HepG2 (cell line): ENCODE measurements at places on chromosomes 3 and 15.

DNA sequence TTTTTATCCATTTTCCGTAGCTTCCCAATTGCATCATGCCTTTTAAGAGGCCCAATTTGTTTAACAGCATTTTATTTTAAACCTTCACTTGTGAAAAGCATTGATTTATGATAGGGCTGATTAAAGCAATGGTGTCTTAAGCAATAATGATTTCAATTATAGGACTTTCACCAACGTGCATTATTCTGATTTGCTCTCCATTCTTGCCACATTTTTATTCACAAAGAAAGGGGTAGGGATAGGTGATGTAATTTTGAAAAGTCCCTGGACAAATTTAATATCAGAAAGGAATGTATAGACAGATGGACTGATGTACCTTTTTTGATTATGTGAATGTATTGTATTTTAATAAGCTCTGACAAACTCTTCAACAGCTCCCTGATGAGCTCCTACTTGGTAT is 37.9 kb upstream of the NR2F2 start:
- H3K36me3 ChIP-seq: no peaks in the 10 kb centered on the region
- no peaks in the 10 kb centered on the region for H3K27me3 ChIP-seq
- no peak for DNase-seq
- H3K4me3 ChIP-seq: no peak overlapping the region

- H3K4me3 ChIP-seq: no peak overlapping the region
- no peaks in the 10 kb centered on the region; the same call in 1 of the 2 replicates for H3K27me3 ChIP-seq
- H3K4me1 ChIP-seq: no peaks in the 10 kb centered on the region
- no peaks in the 10 kb centered on the region for H3K36me3 ChIP-seq
Observed at GRCh38 chr3:71926262-71926600, 141.3 kb upstream of the PROK2 start.

DNA sequence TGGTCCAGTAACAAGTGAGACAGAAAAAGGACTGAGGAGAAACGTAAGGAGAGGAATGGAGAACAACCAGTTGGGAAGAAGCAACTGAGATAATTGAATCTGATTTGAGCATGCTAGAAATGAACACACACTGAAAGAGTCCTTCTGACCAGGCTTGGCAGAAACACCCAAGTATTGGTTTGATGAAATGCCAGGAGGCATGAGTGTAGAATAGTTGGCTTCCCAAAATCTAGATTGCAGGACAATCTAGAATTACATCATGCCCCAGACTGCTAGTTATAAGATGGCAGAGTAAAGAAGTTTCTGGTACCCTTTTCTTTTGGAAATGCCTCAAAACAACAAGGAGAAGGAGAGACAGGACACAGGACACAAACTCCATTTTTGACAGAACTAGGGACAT is 189.7 kb upstream of the STT3B start:
- H3K36me3 ChIP-seq: no peaks in the 10 kb centered on the region
- no peak overlapping the region for H3K4me3 ChIP-seq
- peaks cover 38% of the 10 kb centered on the region for H3K4me1 ChIP-seq

DNA sequence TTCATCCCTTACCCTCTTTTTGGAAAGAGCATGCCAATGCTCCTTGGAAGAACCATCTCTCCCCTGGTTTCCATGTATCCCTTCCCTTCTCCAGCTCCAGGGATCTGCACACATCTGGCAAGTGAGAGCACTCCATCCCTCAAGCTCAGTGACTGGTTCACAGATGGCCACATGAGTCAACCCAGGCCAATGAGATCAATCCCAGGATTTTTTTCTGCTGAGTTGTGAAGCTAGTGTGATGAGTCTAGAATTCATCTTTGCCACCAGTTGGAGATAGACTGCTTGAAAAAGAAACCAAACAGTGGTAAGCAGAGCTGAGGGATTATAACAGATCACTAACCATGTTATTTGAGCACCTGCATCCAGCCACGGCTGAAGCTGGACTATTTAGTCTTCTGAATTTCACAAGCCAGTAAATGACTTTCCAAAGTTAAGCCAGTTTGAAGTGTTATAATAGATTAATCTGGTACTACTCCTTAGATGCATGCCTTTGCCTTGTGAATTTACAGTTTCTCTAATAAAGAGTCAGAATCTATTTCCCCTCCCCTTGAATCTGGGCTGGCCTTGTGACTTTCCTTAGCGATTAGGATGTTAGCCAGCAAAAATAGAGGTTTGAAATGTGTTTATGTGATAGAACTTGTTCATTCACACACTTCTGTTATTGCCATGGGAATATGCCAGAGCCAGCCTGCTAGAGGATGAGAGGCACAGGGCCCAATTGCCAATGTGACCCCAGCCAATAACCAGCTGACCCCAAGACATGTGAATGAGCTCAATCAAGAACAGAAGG is 159.8 kb downstream of the WNT5A start:
- H3K4me1 ChIP-seq: no peaks in the 10 kb centered on the region
- no peaks in the 10 kb centered on the region for H3K36me3 ChIP-seq
- no peaks in the 10 kb centered on the region for H3K27me3 ChIP-seq
- no peak for DNase-seq
- no peak overlapping the region for H3K4me3 ChIP-seq

- no peaks in the 10 kb centered on the region for H3K36me3 ChIP-seq
- H3K4me1 ChIP-seq: no peaks in the 10 kb centered on the region
- H3K27me3 ChIP-seq: no peaks in the 10 kb centered on the region
- DNase-seq: no peak
- no peak overlapping the region for H3K4me3 ChIP-seq
Observed at GRCh38 chr15:39665629-39666250, 84.9 kb downstream of the THBS1 start.

GRCh38 chr3:177961784-177962183 is 574.5 kb upstream of the KCNMB2 start:
- H3K27me3 ChIP-seq: no peaks in the 10 kb centered on the region
- no peaks in the 10 kb centered on the region for H3K4me1 ChIP-seq
- H3K36me3 ChIP-seq: no peaks in the 10 kb centered on the region
- DNase-seq: no peak
- no peak overlapping the region for H3K27ac ChIP-seq

DNA sequence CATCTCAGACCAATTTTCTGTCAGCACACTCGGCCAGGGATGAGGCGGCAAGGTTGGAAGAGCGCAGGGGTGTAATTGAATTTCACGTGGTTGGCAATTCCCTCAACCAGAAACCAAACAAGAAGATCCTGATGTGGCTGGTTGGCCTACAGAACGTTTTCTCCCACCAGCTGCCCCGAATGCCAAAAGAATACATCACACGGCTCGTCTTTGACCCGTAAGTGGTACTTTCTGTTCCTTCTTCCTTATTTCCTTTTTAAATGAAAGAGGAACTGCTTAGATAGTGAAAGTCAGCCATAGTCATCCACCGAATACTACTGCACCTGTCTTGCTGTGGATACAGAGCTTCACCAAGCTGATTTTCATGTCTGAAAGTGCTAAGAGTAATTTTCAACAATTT is 60.1 kb downstream of the SGO1 start:
- no peaks in the 10 kb centered on the region for H3K27me3 ChIP-seq
- H3K27ac ChIP-seq: no peak overlapping the region
- H3K4me1 ChIP-seq: no peaks in the 10 kb centered on the region
- no peaks in the 10 kb centered on the region for H3K36me3 ChIP-seq
- DNase-seq: no peak

DNA sequence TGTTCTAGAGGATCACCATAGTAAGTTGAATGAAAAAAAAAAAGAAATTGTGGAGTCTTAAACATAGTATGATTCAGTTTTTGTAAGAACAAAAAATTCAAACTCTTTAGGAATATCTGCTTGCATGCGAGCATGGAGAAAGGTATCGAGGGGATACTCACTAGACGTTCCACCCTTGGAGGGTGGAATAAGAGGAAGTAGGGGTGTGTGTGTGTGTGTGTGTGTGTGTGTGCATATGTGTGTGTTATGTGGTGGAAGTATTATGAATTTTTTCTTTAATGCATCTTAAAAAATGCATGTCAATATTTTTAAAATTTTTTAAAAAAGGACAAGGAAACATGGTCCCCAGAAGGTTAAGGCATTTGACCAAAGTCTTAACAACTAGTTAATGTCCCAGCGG is 26.5 kb upstream of the SIAH2 start:
- H3K4me3 ChIP-seq: no peak overlapping the region
- no peak overlapping the region for H3K27ac ChIP-seq
- H3K36me3 ChIP-seq: no peaks in the 10 kb centered on the region
- H3K27me3 ChIP-seq: peaks cover 10% of the 10 kb centered on the region; the same call in 1 of the 3 replicates

- no peaks in the 10 kb centered on the region for H3K36me3 ChIP-seq
- no peak overlapping the region for H3K27ac ChIP-seq
- H3K4me3 ChIP-seq: no peak overlapping the region
- H3K4me1 ChIP-seq: no peaks in the 10 kb centered on the region
- DNase-seq: no peak
Observed at GRCh38 chr3:100893108-100893507, 100.1 kb downstream of the ABI3BP start.

DNA sequence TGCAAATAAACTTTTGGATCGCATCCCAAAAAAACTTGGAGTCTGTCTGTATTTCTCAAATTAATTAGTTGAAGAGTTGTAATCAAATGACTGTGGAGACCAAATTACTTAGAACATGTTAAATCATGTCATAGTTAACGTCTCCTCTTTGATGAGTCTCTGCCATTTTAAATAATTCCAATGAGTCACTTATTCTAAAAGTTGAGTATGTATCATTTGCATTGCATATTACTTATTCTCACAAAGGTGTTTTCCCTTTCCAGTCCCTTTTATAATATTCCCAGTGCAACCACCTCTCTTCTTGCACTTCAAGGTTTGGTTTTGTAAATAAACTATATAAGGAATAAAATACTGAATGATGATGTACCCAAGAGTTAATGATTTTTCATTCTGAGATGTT is 36.0 kb upstream of the MBNL1 start:
- no peak for DNase-seq
- H3K4me1 ChIP-seq: no peaks in the 10 kb centered on the region
- H3K27me3 ChIP-seq: no peaks in the 10 kb centered on the region
- no peak overlapping the region for H3K4me3 ChIP-seq
- H3K36me3 ChIP-seq: no peaks in the 10 kb centered on the region

GRCh38 chr3:105846809-105847208 is 22.0 kb downstream of the CBLB start:
- no peak overlapping the region for H3K4me3 ChIP-seq
- H3K4me1 ChIP-seq: peaks cover 7% of the 10 kb centered on the region; the same call in 1 of the 2 replicates
- no peaks in the 10 kb centered on the region for H3K27me3 ChIP-seq
- H3K27ac ChIP-seq: no peak overlapping the region

- no peak overlapping the region for H3K27ac ChIP-seq
- no peaks in the 10 kb centered on the region for H3K27me3 ChIP-seq
- H3K36me3 ChIP-seq: no peaks in the 10 kb centered on the region
- H3K4me3 ChIP-seq: no peak overlapping the region
- peaks cover 14% of the 10 kb centered on the region for H3K4me1 ChIP-seq
- DNase-seq: no peak
Observed at GRCh38 chr15:63166219-63166618, 8.9 kb upstream of the RPS27L start.

DNA sequence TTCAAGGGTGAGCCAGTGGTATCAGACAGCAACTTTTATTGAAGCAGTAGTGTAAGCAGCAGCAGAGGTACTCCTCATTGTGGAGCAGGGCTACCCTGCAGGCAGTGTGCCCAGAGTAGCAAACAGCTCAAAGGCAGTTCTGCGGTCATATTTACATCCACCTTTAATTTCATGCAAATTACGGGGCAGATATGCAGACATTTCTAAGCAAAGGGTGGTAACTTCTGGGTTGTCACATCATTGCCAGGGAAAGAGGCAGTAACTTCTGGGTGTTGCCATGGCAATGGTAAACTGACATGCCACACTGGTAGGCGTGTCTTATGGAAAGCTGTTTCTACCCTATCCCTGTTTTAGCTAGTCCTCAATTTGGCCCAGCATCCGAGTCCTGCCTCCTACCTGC is 46.5 kb upstream of the CLDN18 start:
- no peak overlapping the region for H3K4me3 ChIP-seq
- no peaks in the 10 kb centered on the region for H3K4me1 ChIP-seq
- no peak overlapping the region for H3K27ac ChIP-seq
- no peaks in the 10 kb centered on the region for H3K36me3 ChIP-seq
- no peak for DNase-seq

DNA sequence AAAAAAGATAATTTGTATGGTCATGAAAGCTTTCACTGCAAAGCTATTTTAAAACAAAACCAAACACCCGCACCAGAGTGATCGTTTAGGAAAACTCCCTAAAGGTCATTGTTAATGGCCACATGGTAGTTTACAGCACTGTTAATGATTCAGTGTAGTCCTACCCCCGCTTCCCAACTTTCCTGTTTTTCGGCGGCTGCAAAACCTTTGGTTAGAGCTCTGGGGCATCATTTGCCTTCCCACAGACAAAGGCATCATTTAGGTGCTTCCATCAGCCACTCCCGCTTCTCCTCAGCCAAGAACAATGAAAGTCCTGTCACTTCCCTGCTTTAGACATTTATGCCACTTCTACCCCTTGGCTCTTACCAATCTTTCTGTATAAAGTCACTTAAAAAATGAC is 10.6 kb downstream of the MELTF start:
- DNase-seq: peak; percentile 46
- H3K4me3 ChIP-seq: no peak overlapping the region
- H3K4me1 ChIP-seq: peaks cover 30% of the 10 kb centered on the region
- no peak overlapping the region for H3K27ac ChIP-seq
- H3K36me3 ChIP-seq: no peaks in the 10 kb centered on the region

DNA sequence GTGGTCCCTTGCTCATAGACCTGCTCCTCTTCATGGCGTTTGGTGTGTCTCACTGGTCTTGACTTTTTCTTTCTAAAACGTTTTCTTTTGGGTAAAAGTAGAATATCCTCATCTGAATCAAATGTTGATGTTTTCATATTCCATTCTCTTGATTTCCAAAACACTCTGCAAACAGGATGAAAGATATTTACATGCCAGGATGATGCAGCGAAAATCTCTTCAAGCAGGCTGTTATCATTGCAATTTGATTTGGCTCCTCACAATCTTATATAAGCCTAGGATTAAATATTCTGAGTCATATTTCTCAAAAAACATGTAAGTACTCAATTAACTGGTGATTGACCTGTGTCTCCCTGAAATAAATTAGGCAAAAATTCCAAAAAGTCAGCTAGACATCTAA is 10.1 kb downstream of the PP2D1 start:
- H3K27ac ChIP-seq: no peak overlapping the region
- H3K27me3 ChIP-seq: no peaks in the 10 kb centered on the region
- H3K36me3 ChIP-seq: no peaks in the 10 kb centered on the region
- DNase-seq: no peak

GRCh38 chr3:125160606-125161371 is 51.8 kb downstream of the SLC12A8 start:
- H3K4me3 ChIP-seq: no peak overlapping the region
- H3K4me1 ChIP-seq: peaks cover 10% of the 10 kb centered on the region
- no peaks in the 10 kb centered on the region for H3K27me3 ChIP-seq
- no peak overlapping the region for H3K27ac ChIP-seq
- DNase-seq: no peak
- no peaks in the 10 kb centered on the region for H3K36me3 ChIP-seq
